ENCODE measurements at places on chromosomes 4 and X.

GRCh38 chr4:126267689-126268088 is 952.9 kb downstream of the FAT4 start:
- DNase-seq = no peak

- DNase-seq = no peak
Measured at GRCh38 chrX:129641469-129641868, 13.3 kb downstream of the APLN start.

GRCh38 chr4:150862829-150863228 is 152.3 kb downstream of the LRBA start:
- DNase-seq = no peak

- DNase-seq = no peak
Measured at GRCh38 chrX:154441984-154442707, 1.8 kb upstream of the FAM50A start.

- DNase-seq = no peak
Measured at GRCh38 chr4:123836851-123837595, 440.4 kb downstream of the SPRY1 start.

GRCh38 chr4:87839592-87839946 is 6.8 kb downstream of the MEPE start:
- DNase-seq = no peak

DNA sequence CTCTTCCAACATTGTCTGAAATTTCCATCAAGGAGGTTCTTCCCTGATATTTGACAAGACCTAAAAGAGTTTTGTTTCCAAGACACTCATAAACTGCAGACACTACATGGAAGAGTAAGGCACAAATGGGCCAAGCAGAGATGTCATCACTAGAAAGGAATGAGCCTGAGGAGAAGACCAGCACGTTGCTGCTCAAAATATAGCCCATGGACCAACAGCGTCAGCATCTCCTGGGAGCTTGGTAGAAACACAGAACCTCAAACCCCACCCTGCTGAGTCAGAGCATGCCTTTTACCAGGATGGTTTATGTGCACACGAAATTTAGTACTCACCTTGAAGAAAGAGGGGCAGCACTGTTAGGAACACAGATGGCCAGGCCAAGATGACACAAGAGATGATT is 128.7 kb upstream of the MID1 start:
- no peak for DNase-seq

GRCh38 chrX:135740681-135741149 is 27.3 kb downstream of the CT45A1 start:
- DNase-seq = no peak

- DNase-seq = no peak
Measured at GRCh38 chrX:118373538-118373937, 27.6 kb downstream of the WDR44 start.

GRCh38 chr4:176034499-176034898 is 31.1 kb upstream of the WDR17 start:
- DNase-seq = no peak

DNA sequence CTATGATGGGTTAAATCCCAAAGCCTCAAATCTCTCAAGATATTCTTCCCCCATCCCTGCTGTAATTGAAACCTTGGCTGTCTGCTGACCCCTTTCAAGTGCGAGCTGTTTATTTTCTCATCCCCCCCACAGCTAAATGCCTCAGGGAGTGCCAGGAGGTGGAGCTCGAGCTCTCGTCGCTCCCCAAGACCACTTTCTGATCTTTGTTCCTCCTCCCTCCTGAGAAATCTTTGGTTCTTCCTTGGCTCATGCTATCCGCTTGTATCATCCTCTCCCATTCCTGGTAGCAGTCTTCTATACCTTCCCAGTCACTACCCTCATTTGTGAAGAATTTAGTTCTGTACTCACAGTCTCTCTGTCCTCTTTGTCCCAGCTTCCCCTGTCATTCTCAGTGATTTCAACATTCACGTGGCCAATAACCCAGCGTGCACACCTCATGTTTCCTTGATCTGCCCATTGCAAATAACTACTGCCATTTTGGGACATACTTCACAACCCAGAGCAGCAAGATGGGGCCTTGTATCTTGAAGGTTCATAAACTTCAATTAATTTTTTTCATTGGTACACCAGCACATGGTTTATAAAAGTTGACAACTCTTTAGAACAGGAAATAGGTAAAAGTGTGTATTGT is 9.2 kb upstream of the SLC25A43 start:
- DNase-seq = no peak

DNA sequence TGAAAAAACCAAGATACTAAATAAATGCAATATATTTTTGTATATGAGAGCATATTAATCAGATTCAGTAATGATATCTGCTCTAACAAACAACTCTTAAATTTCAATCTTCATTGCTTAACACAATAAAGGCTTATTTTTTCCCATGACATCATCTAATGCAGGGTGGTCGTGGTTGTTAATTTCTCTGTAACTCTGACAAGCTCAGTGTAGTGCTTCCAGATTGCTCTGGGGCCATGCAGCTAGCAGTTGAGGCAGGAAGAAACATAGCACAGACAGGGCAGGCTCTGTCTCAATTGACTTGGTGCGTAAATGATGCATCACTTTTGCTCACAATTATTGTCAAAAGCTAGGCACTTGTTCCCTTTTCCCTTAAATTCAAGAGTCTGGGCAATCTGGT is 869 bp upstream of the GRXCR1 start:
- no peak for DNase-seq

DNA sequence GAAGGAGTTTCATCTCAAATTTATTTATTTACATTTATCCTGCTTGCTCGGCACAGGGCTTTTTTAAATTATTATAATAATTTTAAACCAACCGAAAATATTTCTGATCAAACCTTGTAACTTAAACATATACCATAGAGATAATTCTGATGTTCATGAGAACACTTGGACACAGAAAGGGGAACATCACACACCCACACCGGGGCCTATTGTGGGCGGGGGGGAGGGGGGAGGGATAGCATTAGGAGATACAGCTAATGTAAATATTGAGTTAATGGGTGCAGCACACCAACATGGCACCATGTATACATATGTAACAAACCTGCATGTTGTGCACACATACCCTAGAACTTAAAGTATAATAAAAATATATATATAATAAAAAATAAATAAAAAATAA is 2.9 kb downstream of the ANXA5 start:
- no peak for DNase-seq

DNA sequence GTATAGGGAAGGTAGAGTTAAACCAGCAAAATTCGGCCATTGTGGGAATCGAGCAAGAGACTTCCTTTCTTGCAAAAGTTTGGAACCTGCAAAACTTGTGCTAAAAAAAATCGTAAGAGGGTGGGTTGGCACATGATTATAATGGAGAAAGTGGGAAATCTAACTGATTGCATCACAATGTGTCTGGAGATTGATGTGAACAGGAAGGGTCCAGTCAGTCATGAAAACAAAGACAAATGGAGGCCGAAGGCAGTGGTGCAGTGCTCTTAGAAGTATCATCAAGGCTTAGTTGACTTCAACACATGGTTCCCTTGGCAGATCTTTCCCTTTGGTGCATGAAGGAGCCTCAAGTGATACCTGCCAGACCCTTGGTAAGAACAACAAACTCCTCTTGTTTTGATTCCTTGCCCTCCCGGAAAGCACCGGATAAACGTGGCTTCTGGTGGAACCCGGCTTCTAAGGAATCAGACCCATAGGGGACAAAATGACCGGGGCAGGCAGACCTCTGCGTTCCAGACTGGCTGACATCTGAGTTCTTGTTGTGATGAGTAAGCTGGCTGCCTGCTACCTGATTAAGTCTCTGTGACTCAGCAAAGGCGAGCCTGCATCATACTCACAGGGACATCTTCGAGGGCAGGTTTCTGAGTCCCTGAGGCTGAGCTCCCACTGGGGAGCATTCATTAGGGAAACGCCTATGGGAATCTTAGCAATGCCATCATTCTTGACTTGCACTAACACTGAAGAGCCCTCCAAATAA is 87.7 kb upstream of the MAP3K15 start:
- no peak for DNase-seq

GRCh38 chr4:119735165-119735651 is 106.6 kb upstream of the PDE5A start:
- DNase-seq = no peak

GRCh38 chrX:104662694-104663093 is 96.7 kb downstream of the IL1RAPL2 start:
- no peak for DNase-seq

GRCh38 chrX:143437439-143437838 is 79.8 kb downstream of the SPANXN3 start:
- DNase-seq = no peak

- DNase-seq = peak; percentile 38
Measured at GRCh38 chr4:101346351-101347266, 717 bp downstream of the PPP3CA start.

GRCh38 chr4:100289530-100289888 is 99.2 kb upstream of the DDIT4L start:
- DNase-seq = no peak

DNA sequence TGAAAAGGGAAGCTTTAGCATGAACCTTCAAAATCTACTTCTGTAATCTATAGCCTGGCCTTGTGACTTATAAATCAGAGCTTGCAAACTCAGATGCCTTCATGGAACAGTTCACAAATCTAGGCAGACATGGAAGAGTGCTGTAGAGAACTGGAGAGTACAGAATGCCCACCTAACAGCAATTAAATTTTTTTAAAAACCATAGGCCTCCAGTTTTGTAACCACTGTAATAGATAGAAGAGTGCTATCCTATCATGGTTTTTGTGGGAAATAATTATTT is 10.4 kb downstream of the MTMR1 start:
- no peak for DNase-seq

- DNase-seq = no peak
Measured at GRCh38 chr4:87835743-87836142, 3.0 kb downstream of the MEPE start.

- no peak for DNase-seq
Measured at GRCh38 chr4:166501941-166502382, 628.9 kb downstream of the TLL1 start.

GRCh38 chrX:135484641-135485289 is 35.7 kb upstream of the INTS6L start:
- DNase-seq = no peak

- no peak for DNase-seq
Measured at GRCh38 chr4:124804584-124804983, 92.1 kb upstream of the ANKRD50 start.

- DNase-seq = no peak
Measured at GRCh38 chr4:179398414-179398813, 1956.2 kb upstream of the AGA start.

Data from stimulated activated CD8-positive, alpha-beta memory T cell treated with anti-CD3 and anti-CD28 coated beads, Interleukin-4, amount 100 ng/mL, for 4 hours (primary cell).